ENCODE measurements at places on chromosomes 13 and 19. TPM values are rescaled to one million over a fixed set of nuclear protein-coding genes. Genes with fewer than 3 reads are reported as not detected.

The PLPPR2 gene
- 6.7 TPM for total RNA-seq

The NR1H2 gene
- 86.5 TPM for total RNA-seq

- no peak for DNase-seq
Observed at GRCh38 chr19:39356647-39357046, 14.4 kb downstream of the SAMD4B start.

GRCh38 chr13:30204564-30204963 is 102.8 kb downstream of the KATNAL1 start:
- DNase-seq, result no peak

- DNase-seq, result no peak
Observed at GRCh38 chr13:104017317-104017716, 951.1 kb upstream of the SLC10A2 start.
